ENCODE measurements at places on chromosomes 7 and 10. TPM values are rescaled to one million over a fixed set of nuclear protein-coding genes. Genes with fewer than 3 reads are reported as not detected.

Gene IFIT1B
- total RNA-seq = 3.7 TPM

Gene HYAL4
- total RNA-seq = not detected

Gene POM121C
- total RNA-seq = 37.4 TPM

Gene FBXL13
- 6.0 TPM for total RNA-seq

Gene CALML3
- 0.11 TPM for total RNA-seq

GRCh38 chr10:132248455-132249225 is 59.1 kb downstream of the STK32C start:
- H3K27ac ChIP-seq = no peak overlapping the region
- no peaks in the 10 kb centered on the region for H3K36me3 ChIP-seq

- no peaks in the 10 kb centered on the region for H3K27me3 ChIP-seq
- H3K36me3 ChIP-seq = no peaks in the 10 kb centered on the region
- no peaks in the 10 kb centered on the region for H3K4me1 ChIP-seq
- no peak overlapping the region for H3K27ac ChIP-seq
- peak; percentile 75 for DNase-seq
Observed at GRCh38 chr7:81469869-81470723, 299.8 kb downstream of the HGF start.

DNA sequence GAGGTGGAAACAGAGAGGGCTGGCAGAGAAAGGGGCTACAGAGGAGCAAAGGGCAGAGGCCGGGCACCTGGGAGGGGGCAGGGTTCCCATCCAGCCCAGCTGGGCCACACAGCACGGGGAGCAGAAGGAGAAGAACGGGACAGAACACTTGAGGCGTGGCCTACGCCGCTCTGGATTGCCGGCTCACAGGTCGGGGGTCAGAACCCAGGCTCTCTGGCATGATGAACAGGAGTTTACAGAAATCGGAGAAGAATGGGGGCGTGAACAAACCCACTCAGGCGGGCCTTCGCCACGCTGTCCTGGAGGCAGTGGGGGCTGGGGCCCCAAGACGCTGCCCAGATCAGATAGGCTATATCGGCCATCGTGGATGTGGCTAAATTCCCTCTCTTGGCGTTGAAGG is 362.2 kb upstream of the SHH start:
- no peaks in the 10 kb centered on the region for H3K36me3 ChIP-seq
- H3K27me3 ChIP-seq = no peaks in the 10 kb centered on the region
- no peak for DNase-seq
- no peaks in the 10 kb centered on the region for H3K4me1 ChIP-seq
- H3K27ac ChIP-seq = no peak overlapping the region

GRCh38 chr7:40301486-40302068 is 166.8 kb downstream of the SUGCT start:
- no peaks in the 10 kb centered on the region for H3K4me1 ChIP-seq
- no peaks in the 10 kb centered on the region for H3K27me3 ChIP-seq
- no peaks in the 10 kb centered on the region for H3K36me3 ChIP-seq

- no peak for DNase-seq
- no peaks in the 10 kb centered on the region for H3K36me3 ChIP-seq
- H3K4me3 ChIP-seq = no peak overlapping the region
- H3K27me3 ChIP-seq = no peaks in the 10 kb centered on the region
- no peaks in the 10 kb centered on the region for H3K4me1 ChIP-seq
- H3K27ac ChIP-seq = no peak overlapping the region
Observed at GRCh38 chr10:31215052-31215451, 104.0 kb upstream of the ZEB1 start.

GRCh38 chr7:73435471-73436009 is 2.0 kb downstream of the FZD9 start:
- no peak for DNase-seq
- H3K27ac ChIP-seq = no peak overlapping the region
- peaks cover 7% of the 10 kb centered on the region for H3K36me3 ChIP-seq
- H3K27me3 ChIP-seq = no peaks in the 10 kb centered on the region
- peaks cover 9% of the 10 kb centered on the region for H3K4me1 ChIP-seq
- no peak overlapping the region for H3K4me3 ChIP-seq

- H3K4me3 ChIP-seq = no peak overlapping the region
- no peak overlapping the region for H3K27ac ChIP-seq
- H3K36me3 ChIP-seq = no peaks in the 10 kb centered on the region
- peak; percentile 8 for DNase-seq
Observed at GRCh38 chr7:156327474-156327873, 313.1 kb upstream of the RNF32 start.

DNA sequence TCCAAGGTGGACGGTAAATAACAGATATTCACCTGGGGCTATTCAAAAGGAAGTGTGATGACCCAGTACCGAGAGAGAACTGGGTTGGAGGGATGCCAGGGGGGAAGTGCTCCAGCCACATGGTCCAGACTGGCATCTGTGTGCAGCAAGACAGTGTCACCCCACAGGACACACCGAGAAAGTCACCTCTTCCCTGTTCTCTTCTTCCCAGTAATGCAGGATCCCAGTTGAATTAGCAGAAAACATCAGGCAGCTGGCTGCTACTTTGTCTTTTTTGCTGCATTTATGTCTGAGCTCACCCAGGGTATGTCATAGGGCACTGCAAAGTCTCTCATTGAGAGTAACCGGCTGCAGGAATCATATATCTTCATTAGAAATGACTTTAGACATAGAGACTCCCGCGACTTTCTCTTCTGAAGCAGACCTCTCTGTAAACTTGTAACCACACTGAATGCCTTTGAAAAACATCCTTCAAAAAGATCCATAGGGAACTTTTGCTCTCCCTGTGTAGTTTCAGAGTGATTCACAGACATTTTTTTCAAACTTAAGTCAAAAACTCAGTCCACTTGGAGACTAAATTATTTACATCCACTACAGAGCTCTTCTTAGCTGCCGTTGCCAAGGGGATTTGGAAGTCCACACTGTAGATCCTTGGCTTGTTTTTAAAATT is 609.0 kb upstream of the DPP6 start:
- peak; percentile 2 for DNase-seq
- H3K4me3 ChIP-seq = no peak overlapping the region
- no peaks in the 10 kb centered on the region for H3K36me3 ChIP-seq
- H3K27me3 ChIP-seq = no peaks in the 10 kb centered on the region
- H3K27ac ChIP-seq = no peak overlapping the region

DNA sequence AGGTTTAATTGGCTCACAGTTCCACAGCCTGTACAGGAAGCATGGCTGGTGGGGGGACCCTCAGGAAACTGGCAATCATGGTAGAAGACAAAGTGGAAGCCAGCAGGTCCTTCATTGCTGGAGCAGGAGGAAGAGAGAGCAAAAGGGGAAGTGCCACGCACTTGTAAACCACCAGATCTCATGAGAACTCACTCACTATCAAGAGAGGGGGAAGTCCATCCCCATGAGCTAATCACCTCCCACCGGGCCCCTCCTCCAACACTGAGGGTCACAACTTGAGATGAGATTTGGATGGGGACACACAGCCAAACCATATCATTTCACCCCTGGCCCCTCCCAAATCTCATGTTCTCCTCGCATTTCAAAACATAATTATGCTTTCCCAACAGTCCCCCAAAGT is 171.9 kb upstream of the CACNA2D1 start:
- H3K36me3 ChIP-seq = no peaks in the 10 kb centered on the region
- no peak overlapping the region for H3K4me3 ChIP-seq
- no peaks in the 10 kb centered on the region for H3K4me1 ChIP-seq

GRCh38 chr10:84248794-84249193 is 3.9 kb downstream of the RGR start:
- H3K4me3 ChIP-seq = no peak overlapping the region
- DNase-seq = no peak
- H3K27me3 ChIP-seq = peaks cover 2% of the 10 kb centered on the region
- no peak overlapping the region for H3K27ac ChIP-seq
- H3K36me3 ChIP-seq = no peaks in the 10 kb centered on the region

DNA sequence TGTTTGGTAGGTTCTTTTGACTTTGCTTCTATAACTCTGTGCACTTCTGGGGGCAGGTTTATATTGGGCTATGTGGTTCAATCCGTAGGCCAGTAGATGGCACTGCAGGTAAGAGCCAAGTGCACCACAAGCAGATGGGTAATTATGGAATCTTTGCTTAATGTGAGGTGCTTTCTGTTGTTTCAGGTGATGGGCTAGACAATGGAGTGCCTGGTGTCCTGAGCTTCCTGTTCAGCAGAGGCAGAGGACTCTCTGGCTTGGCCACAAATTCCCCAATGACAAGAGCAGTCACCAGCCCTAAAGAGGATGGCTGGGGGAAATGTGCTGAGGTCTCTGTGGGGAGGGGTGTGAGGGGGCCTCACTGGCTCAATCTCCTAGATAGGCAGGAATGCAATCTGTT is 455.0 kb downstream of the CCSER2 start:
- no peak overlapping the region for H3K4me3 ChIP-seq
- DNase-seq = peak; percentile 12

All from lung (tissue), 17 donors.